Activated gamma-delta T cell treated with Interleukin-2 at 50 U/mL for 16 hours (primary cell): ENCODE measurements at places on chromosomes 13 and 19.

- DNase-seq, result no peak
These were observed 6.4 kb downstream of the GNA15 start for GRCh38 chr19:3142292-3142670.

- no peak for DNase-seq
These were observed 237.7 kb upstream of the DACH1 start for GRCh38 chr13:72104656-72105180.

DNA sequence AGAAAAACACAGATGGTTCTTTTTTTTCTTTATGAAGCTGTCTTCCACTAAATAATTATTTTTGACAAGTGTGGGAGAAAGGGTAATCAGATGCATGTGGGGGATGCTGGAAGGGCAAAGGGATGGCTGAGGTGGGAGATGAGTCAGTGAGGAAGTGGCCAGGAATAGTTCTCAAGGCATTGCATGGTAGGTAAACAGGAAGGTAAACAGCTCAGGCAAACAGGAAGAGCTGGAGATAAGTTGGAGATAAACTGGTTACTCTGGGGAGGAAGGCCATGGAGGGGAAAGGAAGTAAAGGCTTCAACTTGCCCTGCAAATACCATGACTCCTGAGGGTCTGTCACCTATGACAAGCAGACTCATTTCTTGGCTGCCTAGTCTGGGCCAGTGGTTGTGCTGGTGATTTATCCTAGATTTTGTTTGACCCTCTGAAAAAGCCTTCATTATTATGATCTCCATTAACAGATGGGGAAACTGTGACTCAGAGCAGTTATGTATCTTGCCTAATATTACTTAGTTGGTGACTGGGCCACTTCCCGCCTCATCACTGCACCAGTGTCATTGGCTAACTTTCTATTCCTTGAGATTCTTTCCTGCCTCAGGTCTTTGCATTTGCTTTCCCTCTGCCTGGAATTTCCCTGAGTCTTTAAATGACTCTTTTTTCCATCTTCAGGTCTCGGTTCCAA is 17.1 kb downstream of the ACTL9 start:
- no peak for DNase-seq

GRCh38 chr19:5894704-5895349 is 8.8 kb downstream of the NDUFA11 start:
- DNase-seq, result no peak

DNA sequence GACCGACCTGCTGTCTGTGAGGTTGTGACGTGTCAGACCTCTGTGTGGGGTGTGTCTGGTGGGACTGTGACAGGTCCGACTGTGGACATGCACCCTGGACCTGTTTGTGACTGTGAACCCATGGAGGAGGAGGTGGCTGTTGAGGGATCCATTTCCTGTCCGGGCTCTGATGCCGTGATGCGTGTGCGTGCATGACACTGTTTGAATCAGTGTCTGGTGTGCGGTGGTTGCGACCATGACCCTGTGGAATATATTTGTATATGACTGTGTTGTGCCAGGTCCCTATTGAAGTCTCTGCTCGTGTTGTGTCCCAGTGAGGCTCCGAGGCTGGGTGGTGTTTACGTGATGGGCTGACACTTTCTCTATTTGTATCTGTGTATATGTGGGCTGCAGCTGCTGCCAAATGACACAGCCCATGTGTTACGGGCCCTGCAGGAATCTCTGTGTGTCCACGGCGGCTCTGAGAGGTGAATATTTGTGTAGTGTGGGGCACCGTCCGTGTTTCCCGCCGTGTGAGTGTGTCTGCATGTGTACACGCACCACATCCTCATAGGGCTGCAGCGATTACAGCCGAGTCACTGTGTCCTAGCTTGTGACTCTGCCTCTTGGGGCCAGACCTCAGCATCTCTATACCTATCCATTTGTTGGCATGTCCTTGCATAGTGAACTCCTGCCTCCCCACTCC is 18.3 kb downstream of the CCDC97 start:
- DNase-seq, result no peak

- DNase-seq, result no peak
These were observed 3.6 kb downstream of the CEACAM20 start for GRCh38 chr19:44525721-44526430.

DNA sequence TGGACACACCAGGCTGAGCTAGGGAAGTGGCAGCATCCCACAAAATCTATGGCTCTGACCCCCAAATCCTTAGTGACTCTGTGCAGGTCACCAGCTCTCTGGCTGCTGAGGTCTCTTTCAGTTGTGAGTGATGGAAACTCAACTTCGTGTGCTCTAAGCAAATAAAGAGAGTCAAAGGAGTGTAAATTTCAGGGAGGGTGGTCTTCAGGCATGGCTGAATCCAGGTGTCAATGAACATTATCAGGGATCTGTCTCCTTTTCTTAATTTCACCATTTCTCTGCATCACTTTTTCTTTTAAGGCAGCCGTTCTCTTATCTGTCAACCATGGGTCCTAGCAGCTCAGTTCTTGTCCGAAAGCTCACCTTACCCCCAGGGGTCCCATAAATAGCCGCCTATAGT is 6.2 kb downstream of the CYP4F12 start:
- DNase-seq, result no peak

DNA sequence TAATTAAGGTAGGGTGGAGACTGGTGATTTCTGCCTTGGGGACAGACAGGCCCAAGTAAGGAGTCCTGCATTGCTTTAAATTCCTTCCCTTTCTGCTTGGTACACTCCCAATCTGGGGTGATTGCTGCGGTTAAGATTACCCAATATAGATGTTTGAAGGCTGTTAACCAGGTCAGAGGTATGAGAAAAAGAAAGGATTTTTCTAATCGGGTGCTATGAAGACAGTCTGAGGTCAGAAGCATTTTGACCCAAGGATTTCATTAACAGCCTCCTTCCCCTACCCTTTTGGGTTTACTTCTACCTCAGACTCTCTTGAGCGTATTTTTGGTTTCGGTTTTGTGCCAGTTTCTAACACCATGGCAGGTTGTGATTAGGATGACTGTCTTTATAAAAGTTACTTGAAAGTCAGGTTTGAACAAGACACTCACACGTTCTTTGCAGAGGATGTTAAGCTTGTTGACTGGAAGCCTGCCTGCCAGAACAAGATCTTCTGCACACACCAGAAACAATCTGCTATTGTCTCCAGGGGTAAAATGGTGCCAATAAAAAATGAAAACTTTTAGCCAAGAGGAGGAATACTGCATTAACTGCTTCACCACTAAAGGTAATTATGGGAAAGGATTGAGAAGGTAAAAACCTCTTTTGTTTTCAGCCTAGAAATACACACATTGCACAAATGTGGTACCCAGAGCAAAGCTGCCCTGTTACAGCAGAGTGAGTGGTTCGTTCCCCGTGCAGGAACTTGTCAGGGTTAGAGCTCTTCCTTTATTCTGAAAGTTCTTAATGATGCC is 108.8 kb downstream of the NDFIP2 start:
- no peak for DNase-seq

GRCh38 chr19:39951686-39952085 is 17.3 kb upstream of the FCGBP start:
- DNase-seq, result no peak

DNA sequence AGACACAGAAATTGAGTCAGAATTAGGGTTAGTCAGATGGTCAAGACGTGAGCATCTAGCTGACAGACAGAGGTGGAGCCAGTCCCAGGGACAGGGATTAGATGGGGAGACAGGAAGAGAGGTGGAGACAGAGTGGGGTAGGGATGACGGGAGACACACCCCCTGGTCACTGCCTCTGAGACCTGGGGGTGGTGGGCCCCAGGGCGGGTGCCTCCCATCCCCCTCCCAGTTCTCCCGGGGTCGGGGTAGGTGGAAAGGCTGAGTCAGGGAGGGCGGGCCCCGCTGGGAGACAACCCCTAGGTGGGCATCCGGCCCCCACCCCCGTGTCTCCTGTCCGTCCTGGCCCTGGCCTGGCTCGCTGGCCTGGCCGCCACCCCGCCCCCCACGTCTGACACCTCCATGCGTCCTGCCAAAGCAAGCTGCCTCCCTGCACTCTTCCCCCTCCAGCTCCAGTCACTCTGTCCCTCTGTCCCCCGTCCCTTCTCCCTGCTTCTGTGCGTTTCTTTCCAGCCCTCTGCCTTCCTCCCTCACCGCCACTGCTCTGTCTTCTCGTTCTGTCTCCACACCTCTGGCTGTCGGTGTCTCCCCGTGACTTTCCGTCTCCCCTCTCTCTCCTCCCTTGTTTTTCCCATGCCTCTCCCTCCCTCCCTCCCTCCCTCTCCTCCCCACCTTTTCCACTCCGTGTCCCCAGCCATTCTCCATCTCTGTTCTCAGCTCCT is 15.1 kb downstream of the CCDC97 start:
- DNase-seq, result no peak

- DNase-seq, result no peak
These were observed 8.8 kb upstream of the CYSLTR2 start for GRCh38 chr13:48644951-48645350.

- DNase-seq, result no peak
These were observed 25.9 kb upstream of the PLA2G4C start for GRCh38 chr19:48136547-48136946.

GRCh38 chr19:35133826-35134225 is 1.0 kb downstream of the LGI4 start:
- no peak for DNase-seq

- no peak for DNase-seq
These were observed 362.0 kb upstream of the TMTC4 start for GRCh38 chr13:101036546-101036945.

GRCh38 chr19:54518844-54519243 is 16.2 kb downstream of the LAIR2 start:
- no peak for DNase-seq

GRCh38 chr13:39417643-39418042 is 185.3 kb downstream of the LHFPL6 start:
- DNase-seq, result no peak

GRCh38 chr19:7860714-7861618 is 13.2 kb downstream of the PRR36 start:
- DNase-seq, result no peak

GRCh38 chr19:18846862-18847548 is 15.2 kb downstream of the UPF1 start:
- DNase-seq, result peak; percentile 62

DNA sequence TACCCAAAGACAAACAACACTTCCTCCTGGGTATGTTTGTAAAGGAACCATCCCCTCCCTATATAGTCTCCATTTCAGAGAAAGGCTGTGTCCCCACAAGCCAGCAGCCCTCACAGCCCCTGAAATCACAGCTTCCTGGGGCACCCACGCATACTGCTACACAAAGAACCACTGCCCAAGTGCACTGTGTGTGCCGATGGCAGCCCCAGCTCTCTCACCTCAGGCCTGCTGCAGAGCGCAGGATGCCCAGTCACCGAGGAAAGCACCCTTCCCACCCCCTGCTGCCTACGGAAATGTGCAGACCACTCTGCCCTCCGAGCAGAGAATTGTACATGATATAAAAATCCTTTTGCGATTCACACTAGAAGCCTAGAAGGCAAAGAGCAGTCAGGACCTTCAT is 39.4 kb downstream of the SOHLH2 start:
- no peak for DNase-seq

DNA sequence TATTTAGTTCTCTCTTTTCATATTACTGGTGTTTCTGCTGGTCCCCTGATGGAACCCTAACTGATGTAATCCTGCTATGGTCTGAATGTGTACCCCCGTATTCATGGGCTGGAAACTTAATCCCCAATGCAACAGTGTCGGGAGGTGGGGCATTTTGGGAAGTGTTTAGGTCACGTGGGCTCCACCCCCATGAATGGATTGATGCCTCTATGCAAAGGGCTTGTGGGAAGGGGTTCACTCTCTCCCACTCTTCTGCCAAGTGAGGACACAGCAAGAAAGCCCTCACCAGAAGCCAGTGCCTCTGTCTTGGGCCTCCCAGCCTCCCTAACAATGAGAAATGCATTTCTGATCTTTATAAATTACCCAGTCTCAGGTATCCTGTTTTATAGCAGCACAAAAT is 21.2 kb upstream of the UBAC2 start:
- DNase-seq, result no peak

DNA sequence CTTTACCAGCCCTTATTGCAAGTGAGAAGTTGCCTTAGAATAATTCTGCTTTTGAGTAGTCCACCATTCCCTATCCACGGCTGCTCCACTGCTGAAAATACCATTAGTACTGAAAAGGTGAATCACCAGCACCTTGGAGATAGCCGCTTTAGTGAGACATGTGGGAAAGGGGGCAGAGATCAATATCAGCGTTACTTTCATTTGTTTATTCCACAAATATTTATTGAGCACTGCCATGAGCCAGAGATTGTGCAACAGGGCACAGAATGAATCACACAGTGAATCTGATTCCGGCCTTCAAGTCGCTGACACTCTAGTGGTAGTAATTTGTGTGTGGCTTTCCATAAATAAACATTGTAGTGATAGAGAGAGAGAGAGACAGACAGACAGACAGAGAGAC is 31.5 kb upstream of the MYO16 start:
- DNase-seq, result no peak

DNA sequence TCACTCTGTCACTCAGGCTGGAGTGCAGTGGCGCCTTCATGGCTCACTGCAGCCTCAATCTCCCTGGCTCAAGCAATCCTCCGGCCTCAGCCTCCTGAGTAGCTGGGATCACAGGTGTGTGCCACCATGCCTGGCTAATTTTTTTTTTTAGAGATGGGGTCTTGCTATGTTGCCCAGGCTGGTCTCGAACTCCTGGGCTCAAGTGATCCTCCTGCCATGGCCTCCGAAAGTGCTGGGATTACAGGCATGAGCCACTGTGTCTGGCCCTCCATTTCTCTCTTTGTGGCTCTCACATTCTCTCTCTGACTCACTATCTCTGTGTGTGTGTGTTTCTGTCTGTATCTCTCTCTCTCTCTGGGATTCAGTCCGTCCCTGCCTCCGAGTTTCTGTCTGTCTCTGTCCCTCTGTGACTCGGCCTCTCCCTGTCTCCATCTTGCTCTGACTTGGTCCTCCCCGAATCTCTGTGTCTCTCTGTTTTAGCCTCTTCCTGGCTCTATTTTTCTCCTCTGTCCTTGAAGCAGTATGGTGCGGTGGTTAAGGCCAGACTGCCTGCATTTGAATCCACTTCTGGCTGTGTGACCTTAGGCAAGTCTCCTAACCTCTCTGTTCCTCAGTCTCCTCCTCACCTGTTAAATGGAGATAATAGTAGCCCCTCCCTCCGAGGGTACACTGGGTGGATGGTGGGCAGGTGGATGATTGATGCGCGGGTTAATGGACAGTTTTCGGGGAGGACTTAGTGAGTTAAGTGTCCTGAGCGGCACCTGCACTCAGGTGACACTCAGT is 11.0 kb downstream of the MEIS3 start:
- no peak for DNase-seq

DNA sequence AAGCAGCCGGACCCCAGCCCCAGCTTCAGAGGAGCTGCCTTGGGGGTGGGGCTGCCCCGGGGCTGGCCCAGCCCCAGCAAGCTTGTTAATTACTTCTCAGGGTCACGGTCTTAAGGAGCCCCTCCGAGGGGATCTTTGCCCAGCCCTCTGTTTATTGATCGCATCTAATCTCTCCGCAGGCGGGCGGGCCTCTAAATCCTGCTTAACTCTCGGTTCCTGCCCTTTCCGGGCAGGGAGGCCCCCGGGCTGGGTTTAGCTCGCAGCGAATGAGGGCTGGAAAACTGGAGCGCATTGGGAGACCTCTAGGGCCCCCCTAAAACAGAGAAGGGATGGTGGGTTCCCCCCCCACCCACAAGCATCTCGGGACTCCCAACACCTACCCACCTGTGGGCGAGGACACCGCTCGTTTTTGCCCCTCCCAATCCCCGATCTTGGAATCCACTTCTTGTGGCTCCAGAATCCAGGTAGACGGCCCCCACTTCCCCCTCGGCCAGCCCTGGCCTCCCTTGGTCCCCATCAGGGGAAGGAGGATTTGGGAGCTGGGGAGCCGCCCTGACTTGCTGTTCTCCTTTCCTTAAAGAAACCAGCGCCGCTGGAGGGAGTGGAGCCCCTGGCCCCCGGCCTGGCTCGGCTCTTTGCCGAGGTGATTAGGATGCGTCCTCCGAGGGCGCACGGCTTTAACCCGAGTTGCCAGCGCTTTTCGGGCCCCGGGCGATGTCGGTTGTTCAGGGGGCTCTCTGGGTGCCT is 59.5 kb upstream of the ADGRL1 start:
- DNase-seq, result no peak
